ENCODE measurements at places on chromosomes 11 and 22.
A peak's percentile ranks its signal among the peaks of the same experiment; 100 is the strongest.

- DNase-seq: peak; percentile 43
These were observed 13.1 kb downstream of the MOV10L1 start for GRCh38 chr22:50102946-50103345.

- DNase-seq: no peak
These were observed 162.8 kb downstream of the ST3GAL4 start for GRCh38 chr11:126518071-126518971.

- DNase-seq: no peak
These were observed 5.1 kb downstream of the CARS1 start for GRCh38 chr11:3052109-3052479.

DNA sequence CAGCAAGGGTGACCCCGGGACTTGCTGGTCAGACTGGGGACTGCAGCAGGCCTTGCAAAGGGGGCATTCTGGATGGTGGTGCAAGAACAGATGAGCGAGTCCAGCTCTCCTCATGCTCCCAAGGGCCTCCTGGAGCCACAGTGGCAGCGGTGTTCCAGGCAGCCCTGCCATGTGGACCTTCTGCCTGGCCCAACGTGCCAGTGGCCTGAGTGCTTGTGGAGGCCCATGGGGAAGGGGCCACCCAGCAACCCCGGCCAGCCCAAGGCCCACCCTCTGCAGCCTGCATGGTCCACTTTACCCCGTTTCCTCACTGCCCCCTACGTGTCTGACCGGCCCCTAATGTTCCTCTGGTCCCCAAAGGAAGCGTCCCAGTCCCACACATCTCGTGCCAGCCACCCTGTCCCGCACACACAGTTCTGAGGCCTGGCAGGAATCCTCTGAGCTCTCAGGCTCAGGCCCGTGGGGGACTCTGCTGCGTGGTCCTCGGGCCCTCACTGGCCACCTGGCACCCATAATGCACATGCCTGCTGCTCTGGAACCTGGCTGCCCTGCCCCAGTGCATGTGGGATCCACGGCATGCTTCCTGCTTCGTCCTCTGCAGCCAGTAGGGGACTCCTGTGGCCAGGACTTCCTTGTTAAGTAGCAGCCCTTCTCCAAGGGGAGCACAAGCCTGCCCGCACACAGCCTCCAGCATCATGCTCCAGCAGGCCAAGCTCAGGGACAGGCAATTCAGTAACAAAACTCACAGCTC, 85.5 kb downstream of the DGCR2 start:
- peak; percentile 34 for DNase-seq

DNA sequence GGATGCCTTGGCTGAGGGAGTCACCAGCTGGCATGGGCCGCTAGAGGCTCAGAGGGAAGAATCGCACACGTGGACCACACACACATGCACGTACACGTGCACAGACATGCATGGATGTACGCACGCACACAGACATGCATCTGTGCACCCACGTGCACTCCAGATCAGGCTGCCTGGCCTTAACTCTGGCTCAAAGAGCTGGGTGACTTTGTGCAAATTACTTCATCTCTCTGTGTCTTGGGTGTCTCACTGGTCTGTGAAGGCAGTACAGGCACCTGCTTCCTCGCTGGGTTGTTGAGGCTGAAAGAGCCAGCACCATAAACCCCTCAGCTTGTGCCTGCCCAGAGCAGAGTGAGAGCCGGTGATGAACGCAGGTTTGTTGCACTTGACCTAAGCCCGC, 28.7 kb downstream of the TMPRSS6 start:
- DNase-seq: no peak

DNA sequence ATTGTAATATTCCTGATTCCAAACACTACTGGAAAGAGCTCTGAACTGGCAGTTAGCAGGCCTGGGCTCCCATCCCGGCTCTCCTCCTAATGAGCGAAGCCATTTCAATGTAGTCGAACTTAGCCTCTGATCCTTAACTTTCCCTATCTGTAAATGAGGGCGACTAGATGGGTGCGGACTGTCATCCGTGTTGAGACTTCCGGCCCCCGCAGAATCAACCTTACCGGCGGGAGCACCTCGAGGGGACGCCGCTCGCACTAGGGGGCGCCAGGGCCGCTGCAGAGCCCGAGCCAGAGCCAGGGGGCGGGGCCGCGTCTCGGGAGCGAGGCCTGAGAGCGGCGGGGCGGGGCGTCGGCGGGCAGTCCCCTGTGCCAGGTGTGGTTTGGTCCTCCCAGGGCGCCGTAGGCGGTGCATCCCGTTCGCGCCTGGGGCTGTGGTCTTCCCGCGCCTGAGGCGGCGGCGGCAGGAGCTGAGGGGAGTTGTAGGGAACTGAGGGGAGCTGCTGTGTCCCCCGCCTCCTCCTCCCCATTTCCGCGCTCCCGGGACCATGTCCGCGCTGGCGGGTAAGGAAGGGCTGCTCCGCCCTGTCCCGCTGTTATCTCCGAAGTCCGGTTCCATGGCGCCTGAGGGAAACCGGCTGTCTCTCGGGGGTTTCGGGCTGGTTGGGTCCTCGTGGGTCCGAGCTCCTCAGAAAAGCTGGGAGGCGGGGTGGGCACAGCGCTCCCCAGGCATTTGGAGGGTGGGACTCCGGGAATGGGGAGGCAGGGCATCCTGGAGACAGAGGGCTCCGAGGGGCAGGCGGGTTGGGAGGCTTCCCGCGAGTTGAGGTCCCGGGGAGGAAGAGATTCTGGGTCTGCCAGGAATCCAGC, at the start of gene LIMK2:
Gene LIMK2 (plus strand): TSS at position 437 of the 869 bp plus-strand sequence. CDS start 111 bp downstream, at position 548.
- DNase-seq: peak; percentile 92
